ENCODE measurements at places on chromosomes 3 and 15.

- no peak for DNase-seq
These were observed 269.4 kb downstream of the CLSTN2 start for GRCh38 chr3:140204271-140204984.

DNA sequence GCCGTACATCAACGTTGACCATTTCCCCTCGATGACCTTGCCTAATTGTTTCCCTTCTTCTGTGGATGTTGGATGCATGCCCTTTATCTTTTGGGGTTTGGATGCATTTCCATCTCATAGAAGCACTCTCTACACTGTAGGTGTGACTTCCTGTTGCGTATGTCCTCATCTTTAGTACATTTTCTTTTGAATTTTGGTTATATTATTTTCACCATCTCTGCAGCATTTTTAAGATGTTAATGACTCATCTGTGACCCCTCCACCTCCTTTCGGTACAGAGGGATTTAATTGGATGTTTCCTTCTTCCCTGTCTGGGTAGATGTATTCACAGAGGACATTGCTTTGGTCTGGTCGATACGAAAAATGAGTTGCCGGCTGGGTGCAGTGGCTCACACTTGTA lies 172.1 kb downstream of the APBA2 start:
- no peak for DNase-seq

- DNase-seq = no peak
These were observed 38.8 kb downstream of the SMAD6 start for GRCh38 chr15:66740802-66741201.

- no peak for DNase-seq
These were observed 18.9 kb downstream of the TUSC7 start for GRCh38 chr3:116728454-116728853.

DNA sequence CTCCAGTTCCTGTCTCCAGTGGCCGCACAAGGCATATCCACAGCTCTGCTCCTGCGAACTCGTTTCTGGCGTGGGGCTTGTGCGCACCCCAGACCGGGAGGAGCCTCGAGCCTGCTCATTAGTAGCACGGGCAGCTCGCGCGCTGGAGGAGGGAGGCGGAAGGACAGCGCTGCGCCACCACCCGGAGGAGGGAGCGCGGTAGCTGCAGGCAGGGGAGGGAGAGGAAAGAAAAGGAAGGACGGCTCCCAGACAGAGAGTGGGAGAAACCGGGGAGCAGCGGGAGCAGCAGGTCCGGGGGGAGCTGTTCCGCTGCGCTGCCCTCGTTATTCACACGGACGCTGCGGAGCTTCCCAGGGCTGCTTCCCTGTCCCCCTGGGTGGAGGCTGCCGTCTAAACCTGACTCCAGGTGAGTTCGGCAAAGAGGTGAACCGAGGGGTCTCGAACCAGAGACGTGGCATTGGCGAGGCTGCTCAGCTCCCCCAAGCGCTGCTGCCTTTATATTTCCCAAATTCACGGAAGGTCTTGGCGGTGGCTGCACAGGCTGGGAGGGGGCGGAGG lies 121.3 kb upstream of the ZNF717 start:
- no peak for DNase-seq

DNA sequence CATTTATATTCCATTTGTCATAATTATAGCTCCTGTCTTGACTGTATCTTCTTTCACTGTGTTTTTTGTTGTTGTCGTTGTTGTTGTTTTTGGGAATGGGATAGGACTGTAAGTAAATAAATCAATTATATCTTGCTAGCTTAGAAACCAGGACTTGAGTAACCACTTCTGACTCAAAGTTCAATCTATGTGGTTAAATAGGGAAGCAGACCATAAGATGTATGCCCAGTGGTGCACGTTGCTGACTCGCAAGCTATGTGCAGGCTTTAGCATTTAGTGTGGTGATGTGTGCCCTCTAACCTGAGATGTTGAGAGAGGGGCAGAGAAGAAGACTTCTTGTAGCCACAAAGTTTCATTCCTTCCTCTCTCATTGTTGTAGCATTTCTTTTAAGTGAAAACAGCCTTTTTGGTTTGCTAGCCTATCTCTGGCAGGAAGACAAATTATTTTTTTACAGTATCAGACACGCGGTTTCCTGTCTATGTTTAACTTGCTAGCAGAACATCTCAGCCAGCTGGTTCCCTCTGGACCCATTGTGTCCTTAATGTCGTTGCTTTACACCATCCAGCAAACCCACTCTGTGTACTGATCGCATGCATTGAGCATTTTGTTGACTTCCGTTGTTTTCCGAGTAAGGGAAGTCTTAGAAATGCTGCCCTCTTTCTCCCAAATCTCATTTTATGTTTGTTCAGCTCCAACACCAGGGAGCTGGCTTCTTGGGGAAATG lies 52.1 kb downstream of the TGFBR2 start:
- DNase-seq = no peak

GRCh38 chr3:173733029-173733652 lies 335.6 kb downstream of the NLGN1 start:
- DNase-seq = no peak

DNA sequence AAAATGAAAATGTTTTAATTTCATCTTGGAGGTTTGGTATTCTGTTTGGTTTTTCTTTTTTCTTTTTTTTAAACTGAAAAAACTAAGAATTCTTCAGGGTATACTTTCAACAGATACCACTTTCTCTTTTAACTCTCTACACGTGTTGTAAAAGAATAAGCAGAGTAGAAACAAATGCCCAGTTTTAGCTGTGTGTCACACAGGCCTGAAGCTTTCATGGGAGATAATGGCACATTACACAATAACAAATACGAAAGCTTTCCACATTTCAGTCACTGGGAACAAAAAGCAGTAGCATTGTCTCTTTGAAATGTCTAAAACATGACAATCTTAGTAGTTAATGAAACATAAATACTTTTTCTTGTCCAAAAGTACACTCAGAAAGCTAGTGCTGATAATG lies 818.5 kb downstream of the TBL1XR1 start:
- no peak for DNase-seq

- no peak for DNase-seq
These were observed 31.5 kb upstream of the FAM107A start for GRCh38 chr3:58608648-58609047.

DNA sequence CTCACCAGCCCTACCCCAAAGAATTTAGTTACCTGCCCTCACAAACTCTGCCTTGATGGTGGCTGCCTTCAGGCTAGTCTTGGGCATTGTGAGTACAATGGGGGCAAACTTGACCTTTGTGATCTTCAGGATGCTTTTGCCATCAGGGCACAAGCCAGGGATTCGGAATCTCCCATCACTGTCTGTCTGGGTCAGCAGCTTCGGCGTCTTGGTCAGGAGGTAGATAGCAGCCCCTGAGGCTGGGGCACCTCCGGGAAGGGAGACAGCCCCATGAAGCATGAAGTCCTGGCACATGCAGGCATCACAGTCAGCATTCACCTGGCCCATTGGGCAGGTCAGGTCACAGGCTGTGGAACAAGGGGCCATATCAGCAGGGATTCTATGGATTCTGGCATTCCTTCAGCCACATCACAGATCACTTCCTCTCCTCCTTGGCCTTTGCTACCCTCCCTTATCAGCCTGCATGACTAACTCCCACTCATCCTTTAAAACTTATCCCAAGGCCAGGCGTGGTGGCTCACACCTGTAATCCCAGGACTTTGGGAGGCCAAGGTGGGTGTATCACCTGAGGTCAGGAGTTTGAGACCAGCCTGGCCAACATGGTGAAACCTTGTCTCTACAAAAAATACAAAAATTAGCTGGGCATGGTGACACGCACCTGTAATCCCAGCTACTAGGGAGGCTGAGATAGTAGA lies 6.9 kb downstream of the CILP start:
- no peak for DNase-seq

- DNase-seq = no peak
These were observed 233.6 kb upstream of the CTDSPL start for GRCh38 chr3:37627951-37628620.

- no peak for DNase-seq
These were observed 22.8 kb downstream of the STRIT1 start for GRCh38 chr3:155270485-155271342.

- no peak for DNase-seq
These were observed 13.2 kb upstream of the AEN start for GRCh38 chr15:88607951-88608350.

DNA sequence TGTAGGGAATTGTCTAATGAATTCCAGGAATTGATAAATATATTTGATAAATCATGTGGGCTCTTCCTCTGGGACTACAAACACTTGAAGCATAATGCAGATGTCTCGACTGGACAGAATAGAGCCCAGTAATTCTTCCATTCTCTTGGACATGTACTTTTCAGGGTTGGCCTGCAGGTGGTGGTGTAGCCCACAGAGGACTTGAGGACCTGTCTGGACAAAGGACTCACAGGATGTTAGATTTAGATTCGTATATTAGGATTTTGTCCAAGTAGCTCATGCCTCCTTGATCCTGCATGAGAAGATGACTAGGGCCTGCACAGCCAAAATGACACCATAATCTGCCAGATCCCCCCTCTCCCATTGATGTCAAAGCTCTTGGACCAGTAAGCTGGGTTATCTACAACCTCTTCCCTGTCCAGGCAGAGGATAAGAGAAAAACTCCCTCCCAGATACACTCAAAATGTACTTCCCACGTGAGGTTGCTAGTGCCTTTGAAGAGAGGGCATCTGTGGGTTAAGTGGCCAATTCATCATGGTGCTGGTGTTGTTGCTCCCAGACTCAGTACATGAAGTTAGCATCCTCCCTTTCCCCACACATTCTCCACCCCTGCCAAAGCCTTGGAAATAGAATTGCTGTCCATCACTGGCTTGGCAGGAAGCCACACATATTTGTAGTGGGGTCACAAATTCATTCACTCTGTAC lies 88.6 kb upstream of the ZNF280D start:
- peak; percentile 62 for DNase-seq

DNA sequence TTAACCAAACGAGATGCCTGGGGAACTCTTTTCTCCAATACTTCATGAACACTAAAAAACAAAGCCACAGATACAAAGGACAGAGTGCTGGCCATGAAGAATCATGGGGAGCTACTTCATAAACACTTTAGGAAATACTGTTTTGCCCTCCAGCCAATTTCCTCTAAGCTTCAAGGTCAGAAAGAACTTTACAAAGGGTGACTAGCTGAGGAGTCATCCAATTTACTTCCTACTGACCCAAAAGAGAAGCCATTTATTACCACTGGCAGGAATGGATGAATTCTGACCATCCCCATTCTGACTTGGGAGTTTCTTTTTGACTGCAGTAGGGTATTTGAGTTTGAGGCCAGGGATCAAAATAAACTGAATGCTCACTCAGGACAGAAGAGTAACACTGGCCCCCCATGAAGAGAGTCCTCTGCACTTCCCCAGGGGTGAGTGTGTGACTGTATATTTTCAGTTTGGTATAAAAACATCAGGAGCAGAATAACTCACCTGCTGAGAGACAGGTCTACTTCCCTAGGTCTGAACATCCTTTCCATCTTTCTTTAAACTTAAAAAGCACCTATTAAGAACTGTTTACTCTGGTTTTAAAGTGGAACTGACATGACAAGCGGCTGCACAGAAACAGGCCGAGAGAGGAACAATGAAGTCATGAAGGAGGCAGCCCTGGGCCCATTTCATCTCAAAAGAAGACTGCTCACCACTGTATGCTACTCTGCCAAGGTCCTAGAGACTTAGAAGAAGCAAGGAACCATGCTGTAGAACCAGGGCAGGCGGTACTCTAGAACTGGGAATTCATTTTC lies 203.6 kb downstream of the TNIK start:
- no peak for DNase-seq

DNA sequence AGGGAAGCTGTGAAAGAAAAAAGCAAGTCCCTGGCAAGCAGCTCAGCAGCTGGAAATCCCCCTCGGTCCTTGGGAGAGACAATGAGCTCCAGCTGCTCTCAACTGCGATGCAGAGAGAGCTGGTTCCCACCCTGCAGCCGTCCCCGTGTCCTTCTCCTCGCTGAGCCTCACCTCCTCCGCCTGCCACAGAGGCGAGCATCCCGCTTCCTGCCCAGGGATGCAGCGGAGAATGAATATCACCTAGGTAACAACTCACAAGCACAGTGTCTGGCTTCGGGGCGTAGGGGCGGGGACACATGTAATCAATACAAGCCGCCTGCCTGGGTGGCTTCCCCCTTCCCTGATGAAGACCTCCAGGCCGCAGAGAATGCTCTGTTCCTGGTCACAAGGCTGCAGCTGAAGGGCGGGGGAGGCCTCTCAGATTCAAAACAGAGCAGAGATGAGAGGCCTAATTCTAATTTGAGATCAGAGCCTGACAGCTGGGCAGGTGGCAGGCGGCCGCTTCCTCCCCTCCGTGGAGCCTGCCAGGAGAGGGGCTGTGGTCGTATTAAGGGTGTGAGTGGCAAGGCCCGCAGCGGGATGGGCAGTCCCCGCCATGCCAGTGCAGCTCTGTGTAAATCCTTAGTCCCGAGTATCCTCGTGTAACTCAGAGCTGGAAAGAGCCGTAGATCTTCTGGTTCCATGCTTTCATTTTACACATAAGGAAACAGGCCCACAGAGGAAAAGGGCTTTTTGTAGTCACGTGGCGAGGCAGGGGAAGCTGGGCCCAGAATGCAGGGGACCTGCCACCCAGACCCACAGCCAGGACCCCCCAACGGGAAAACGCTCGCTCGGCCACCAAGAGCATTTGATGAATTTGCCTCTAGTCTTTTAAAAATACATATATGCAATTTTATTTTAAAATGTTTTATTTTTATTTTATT lies 24.3 kb downstream of the ZDHHC19 start:
- no peak for DNase-seq

DNA sequence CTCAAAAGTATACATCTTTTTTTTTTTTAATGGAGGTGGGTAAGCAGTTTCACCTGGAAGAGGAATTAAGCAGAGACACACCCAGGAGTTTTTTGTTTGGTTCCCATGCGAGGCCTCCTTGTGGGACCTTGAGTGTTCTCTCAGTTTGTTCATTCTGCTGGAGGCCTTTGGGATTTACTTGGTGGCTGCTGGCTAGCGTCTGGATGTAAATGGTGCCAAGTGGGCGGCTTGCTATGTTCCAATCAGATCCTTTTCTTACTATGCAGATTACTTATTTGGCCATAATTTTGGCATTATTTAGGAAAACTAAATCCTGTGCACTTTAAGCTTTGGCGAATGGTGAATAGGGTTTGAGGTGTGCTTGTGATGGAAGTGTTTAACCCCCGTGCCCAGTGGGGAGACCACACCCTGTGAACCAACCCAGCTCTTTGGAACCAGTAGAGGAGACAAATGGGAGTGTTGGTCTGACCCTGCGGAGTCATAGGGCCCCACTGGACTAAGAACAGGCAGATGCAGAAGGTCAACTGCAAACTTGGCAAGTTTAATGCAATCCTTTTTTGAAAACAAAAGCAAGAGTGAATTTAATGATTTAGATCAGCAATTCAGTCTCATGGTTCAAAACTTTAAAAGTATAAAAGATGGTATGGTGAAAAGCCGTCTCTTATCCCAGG lies 79.4 kb downstream of the EBLN2 start:
- DNase-seq = no peak

DNA sequence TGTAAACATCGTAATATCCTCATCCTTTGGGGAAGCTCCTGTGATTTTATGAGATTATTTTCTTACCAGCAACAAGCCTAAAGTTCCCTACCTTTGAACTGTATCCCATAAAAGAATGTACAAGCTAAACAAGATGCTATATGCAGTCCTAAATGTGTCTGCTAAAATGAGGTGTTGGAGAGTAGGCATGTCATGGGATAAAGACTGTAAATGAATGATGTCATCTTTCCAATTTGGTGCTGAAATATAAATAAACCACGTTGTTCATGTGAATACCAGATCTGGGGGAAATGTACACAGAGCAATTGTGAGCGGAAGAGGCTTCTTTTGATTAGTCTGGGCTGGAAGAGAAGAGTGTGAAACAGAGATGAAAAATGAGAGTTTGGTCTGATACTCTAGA lies 214.9 kb upstream of the WNT5A start:
- no peak for DNase-seq

Measured in retinal pigment epithelial cell (primary cell).